ENCODE measurements at places on chromosomes 2 and 18.

GRCh38 chr2:18855027-18855426 lies 265.7 kb upstream of the NT5C1B start:
- DNase-seq: no peak

DNA sequence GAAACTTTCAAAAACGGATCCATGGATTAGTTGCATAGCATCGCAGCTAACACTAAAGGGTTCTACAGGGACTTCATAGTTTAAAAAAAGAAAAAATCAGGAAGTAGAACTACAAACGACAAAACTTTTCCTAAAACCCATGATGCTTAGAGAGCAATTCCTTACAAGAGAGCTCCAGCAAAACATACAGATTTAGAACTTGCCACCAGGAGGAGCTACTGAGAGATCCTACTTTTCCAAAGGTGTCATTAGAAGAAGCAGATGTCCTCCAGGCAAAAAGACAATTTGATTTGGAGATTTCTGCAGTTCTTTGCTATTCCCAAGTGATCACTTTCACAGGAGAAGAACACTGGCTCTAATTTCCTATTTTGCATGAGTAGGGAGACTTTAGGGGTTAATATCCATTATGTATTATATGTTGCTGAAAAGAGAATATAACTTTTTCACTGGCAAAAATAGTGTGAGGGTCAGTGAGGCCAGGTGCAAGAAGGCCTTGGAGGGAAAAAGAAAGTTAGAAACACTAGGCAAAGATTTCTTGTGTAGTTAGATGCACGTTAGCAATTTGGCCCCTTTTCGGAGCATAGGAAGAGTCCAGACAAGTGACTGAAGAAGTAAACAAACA lies 436.2 kb downstream of the SUCLG1 start:
- DNase-seq: no peak

DNA sequence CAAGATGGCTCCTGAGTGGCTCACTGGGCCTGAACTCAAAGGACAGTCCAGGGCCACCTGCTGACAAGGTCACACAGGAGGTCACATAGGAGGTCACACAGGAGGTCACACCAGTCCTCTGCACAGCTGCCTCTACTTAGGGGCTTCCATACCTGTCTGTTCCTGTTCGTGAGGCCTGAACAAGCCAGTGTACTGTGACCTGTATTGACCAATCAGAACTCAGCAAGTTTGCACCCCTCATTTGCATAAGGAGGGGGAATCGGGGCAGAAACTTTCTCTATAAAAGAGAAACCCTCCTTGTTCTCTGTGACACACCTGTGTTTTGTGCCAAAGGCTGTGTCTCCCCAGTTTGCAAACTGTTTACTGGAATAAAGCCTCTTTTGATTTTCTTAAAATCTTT lies 478.9 kb downstream of the EIPR1 start:
- DNase-seq: no peak

GRCh38 chr2:16202266-16203020 lies 262.1 kb downstream of the MYCN start:
- DNase-seq: no peak
